ENCODE measurements at places on chromosomes 3 and 15. TPM values are rescaled to one million over a fixed set of nuclear protein-coding genes. Genes with fewer than 3 reads are reported as not detected.

Gene FRMD4B
- 29.1 TPM for total RNA-seq

- no peak overlapping the region for H3K4me3 ChIP-seq
- no peak overlapping the region for H3K27ac ChIP-seq
- no peak for DNase-seq
- H3K36me3 ChIP-seq: no peaks in the 10 kb centered on the region
- no peaks in the 10 kb centered on the region for H3K27me3 ChIP-seq
These were observed 525 bp downstream of the MYH15 start for GRCh38 chr3:108509871-108510270.

Gene SLC6A11
- total RNA-seq: not detected

Gene RARB
- not detected for total RNA-seq

- H3K4me3 ChIP-seq: no peak overlapping the region
- peaks cover 10% of the 10 kb centered on the region for H3K36me3 ChIP-seq
- no peaks in the 10 kb centered on the region for H3K27me3 ChIP-seq
- DNase-seq: peak; percentile 40
These were observed 32.8 kb downstream of the SEC62 start for GRCh38 chr3:169999433-169999832.

Data from activated CD4-positive, alpha-beta memory T cell treated with anti-CD3 and anti-CD28 coated beads for 36 hours (primary cell).